ENCODE measurements at places on chromosomes 7 and 10.

DNA sequence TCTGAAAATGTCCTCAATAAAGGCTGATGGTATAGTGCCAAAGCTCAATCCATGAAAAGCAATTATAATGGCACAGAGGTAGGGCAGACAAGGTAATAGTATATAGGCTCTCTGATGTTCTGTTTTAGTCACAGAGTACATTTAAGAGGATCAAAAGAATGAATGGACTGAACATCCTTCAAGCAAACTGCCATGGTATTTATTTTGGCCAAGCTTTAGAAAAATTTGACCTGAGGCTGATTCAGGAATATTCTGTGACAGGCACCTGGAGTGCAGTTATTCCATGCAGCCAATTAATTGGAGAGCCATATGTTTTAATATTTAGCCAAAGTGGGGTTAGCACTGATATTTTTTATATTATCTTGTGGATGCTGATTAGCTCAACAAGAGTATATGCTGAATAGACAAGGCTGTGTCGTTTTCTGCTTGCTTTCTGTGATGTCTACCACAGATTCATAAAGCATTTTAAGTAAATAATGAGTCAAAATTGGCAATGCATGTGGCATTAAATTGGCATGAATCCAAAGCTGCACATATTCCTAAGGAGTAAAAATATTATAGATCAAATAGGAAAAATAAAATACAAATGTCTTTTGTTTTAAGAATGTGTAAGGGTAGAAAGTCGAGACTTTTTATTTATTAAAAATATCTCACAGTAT is 177.4 kb downstream of the PCLO start:
- DNase-seq, result no peak

DNA sequence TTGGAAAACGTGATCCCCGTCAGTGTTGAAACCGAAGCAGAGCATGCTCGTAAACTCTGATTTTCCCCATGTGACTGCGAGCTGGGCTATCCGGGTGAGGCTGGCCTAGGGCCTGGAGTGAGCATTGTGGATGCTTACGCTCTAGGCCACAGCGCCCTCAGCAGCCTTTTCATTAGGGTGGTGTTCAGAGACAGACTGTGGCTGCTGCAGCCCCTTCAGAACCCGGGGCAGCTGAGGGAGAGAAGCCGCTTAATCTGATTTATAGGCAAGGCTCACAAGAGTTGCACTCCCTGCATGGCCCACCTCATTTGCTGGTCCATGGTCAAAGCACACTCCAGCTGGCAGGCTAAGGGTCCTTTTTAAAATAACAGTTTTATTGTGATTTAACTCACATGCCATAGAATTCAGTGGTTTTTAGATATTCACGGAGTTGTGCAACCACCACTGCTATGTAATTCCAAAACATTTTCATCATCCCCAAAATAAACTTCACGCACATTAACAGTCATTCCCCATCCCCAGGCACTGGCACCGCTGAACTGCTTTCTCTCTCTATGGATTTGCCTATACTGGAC is 72.5 kb downstream of the SYPL1 start:
- no peak for DNase-seq

- peak; percentile 20 for DNase-seq
Observed at GRCh38 chr10:74227697-74228424, 76.8 kb downstream of the ADK start.

DNA sequence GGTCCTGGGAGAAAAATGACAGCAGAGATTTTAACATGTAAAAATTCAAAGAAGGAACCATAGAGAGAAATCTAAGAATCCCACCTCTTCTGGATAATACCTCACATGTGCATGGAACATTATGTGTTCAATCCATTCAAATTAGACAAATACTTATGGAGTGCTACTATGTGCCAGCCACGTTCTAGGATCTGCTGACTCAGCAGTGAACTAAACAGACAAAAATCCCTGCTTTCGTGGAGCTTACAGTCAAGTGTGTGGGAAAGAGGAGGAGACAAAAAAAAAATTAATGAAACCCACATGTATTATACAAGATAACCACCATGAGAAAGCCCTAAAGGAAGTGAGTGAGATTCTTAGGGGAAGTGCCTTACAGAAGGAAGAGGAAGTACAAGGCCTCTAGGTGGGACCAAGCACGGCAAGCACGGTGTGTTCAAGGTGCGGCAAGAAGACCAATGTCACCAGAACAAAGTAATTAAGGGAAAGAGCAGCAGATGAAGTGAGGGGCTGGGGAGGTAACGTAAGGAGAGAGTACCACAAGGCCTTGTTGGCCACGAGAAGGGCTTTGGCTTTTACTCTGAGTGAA is 71.0 kb downstream of the SLC25A13 start:
- DNase-seq, result no peak

- DNase-seq, result no peak
Observed at GRCh38 chr10:79983286-79983909, 34.5 kb upstream of the SFTPD start.

GRCh38 chr7:16471933-16472332 is 6.4 kb upstream of the SOSTDC1 start:
- DNase-seq, result no peak

DNA sequence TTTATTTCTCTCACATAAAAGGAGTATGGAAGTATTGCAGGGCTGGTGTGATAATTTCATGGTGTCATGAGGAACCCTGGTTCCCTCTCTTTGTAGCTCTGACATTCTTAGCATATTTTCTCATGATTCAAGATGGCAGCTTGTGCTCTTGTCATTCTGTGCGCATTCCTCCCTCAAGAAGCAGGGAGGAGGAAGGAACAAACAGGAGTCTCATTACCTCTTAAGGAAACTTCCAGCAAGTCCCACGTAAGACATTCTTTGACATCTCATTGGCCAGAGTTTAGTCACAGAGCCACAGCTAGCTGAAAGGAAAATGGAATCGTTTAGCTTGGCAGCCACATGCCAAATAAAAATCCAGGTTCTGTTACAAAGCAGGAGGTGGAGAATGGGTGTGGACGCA is 546.8 kb downstream of the LRMDA start:
- no peak for DNase-seq

- DNase-seq, result no peak
Observed at GRCh38 chr10:102670871-102671434, 26.7 kb downstream of the TRIM8 start.

- DNase-seq, result peak; percentile 21
Observed at GRCh38 chr7:4682621-4683042, 537 bp downstream of the FOXK1 start.

DNA sequence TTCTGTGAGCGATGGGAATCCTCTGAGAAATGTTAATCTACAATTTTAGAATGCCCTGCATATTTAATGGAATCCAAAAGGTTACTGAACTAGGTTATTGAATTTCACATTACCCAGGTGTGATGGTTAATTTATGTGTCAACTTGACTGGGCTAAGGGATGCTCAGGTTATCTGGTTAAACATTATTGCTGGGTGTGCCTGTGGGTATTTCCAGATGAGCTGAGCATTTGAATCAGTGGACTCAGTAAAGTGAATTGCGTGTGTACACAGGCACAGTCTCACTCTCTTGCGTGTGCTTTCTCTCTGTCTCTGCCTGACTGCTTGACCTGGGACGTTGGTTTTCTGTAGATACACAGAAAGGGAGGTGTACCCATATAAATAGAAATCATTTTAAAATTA is 21.7 kb downstream of the RNF32 start:
- no peak for DNase-seq

GRCh38 chr7:33509206-33509605 is 379.8 kb downstream of the BBS9 start:
- DNase-seq, result no peak

DNA sequence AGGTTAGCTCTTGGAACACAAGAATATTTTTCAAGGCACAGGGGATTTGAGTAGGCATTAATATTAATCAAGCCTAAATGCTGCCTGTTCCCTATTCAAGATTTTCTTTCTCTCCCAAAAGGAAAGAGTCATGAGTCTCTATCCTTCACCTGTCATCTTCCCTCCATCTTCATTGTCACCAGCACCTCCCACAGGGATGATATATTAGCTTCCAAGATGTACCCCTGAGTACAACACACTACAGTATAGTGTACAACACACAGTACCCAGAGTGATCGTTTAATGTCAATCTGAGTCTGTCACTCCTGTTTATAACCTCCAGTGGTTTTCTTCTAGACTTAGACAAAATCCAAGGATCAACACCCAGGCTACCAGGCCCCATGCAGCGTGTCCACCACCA is 50.1 kb downstream of the FAM13C start:
- DNase-seq, result no peak

DNA sequence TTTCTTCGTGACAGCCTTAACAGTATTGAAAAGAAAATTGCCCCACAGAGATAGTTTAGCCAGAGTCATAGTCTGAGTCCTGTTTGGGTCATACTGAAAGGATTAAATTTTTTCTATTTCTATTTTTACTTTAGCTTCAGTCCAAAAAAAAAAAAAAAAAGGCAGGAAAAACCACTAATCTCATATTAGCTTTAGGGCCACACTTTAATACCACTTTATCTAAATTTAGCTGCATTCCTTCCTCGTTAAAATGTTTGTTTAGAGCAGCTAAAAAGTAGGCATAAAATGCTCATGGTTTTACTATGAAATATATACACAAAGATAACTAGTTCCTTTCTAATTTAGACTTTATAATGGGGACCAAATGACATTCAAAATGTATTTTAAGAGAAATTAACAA is 216.5 kb upstream of the TMEM196 start:
- DNase-seq, result no peak

DNA sequence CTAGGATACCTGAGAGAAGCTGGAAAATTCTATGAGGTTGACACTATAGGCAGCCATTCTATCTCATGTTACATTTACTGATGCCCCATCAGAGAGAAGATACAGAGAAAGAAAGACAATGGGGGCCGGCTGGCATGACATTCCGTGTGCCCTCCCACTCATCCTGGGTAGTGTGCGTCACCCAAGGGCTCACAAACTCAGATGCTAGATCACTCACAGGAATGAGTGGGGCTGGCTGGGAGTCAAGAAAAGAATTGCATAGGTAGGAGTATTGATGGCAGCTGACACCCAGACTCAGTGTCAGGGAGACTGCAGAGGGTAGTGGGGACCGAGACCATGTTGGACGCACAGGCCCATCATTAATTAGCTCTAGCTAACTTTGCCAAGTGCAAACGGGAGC is 1113.5 kb upstream of the AUTS2 start:
- no peak for DNase-seq

DNA sequence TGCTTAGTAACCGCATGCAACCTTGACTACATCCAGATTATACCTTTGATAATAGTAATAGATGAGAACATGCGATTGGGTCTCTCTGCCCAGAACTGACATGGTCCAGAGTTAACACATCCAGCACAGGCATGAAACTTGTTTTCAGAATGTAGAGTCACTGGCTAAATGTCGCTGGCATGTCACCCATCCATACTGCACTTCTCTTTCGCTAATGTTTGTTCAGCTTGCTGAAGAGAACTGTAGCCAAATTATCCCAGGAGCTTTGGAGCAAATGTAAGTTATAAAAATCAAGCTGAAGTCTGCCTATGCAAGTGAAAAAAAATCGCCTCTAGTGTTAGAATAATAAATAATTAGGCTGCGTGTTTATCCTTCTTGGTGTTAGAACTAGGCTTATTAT is 98.2 kb downstream of the PRTFDC1 start:
- no peak for DNase-seq

DNA sequence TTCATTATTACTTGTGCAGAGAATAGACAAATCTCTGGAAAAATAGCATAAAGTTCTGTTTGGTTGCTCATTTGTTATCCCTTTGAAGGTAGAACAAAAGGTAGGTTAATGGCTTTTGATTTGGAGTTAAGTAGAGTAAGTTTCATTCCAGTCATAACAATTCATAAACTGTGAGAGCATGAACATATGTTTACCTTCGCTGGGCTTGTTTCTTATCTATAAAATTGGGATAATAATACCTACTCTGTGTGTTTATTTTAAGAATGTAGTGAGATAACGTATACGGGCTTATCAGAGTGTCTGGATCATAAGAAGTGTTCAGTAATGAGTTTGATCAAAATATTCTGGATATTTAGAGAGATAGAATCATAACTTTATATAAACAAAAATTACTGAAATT is 155.4 kb downstream of the SEMA3D start:
- DNase-seq, result no peak

- no peak for DNase-seq
Observed at GRCh38 chr10:53619671-53620070, 847.1 kb upstream of the MBL2 start.

- DNase-seq, result no peak
Observed at GRCh38 chr7:66899552-66900280, 21.3 kb upstream of the TMEM248 start.

- DNase-seq, result no peak
Observed at GRCh38 chr7:39588416-39588815, 22.2 kb downstream of the YAE1 start.

GRCh38 chr7:150732786-150733481 is 4.3 kb upstream of the GIMAP5 start:
- DNase-seq, result no peak

GRCh38 chr7:54725255-54725654 is 33.8 kb downstream of the SEC61G start:
- DNase-seq, result no peak

GRCh38 chr10:113095419-113096127 is 145.5 kb downstream of the TCF7L2 start:
- DNase-seq, result no peak

- DNase-seq, result no peak
Observed at GRCh38 chr10:113381416-113381815, 171.4 kb upstream of the HABP2 start.

DNA sequence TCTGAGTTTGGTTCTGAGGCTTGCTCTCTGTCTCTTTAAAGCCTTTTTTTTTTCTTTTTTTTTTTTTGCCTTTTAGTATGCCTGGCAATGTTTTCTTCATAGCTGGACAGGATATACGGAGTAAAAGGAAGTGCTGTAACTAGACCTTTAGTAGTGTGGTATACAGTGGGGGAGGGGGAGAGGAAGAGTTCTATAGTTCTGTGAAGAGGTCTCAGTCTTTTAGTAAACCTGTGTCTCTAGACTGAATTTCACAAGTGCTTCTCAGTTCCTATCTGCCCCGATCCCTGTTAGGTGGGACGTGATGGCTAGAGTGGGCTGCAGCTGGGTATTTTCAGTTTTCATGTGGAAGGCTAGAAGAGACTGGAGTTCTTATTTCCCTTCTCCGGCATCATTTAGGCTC is 3.1 kb upstream of the ABCC2 start:
- DNase-seq, result no peak

DNA sequence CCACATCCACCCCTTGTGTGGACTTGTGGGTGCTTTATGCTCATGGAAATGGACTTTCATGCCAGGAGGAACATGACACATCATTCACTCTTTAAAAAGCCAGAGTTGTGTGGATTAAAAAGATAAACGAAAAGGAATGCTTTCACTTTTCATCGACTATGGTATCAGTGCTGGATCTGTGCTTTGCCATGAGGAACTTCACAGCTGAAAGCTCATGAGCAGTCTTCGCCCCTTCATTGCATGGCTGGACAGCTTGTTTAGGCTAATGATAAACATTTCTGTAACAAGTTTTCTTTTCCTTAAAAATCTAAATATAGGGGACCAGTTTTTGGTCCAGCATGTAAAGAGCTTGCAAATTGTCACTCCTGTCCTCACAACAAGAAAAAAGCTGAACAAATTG is 173.6 kb upstream of the NPS start:
- no peak for DNase-seq
